ENCODE measurements at places on chromosomes 3 and 15.

DNA sequence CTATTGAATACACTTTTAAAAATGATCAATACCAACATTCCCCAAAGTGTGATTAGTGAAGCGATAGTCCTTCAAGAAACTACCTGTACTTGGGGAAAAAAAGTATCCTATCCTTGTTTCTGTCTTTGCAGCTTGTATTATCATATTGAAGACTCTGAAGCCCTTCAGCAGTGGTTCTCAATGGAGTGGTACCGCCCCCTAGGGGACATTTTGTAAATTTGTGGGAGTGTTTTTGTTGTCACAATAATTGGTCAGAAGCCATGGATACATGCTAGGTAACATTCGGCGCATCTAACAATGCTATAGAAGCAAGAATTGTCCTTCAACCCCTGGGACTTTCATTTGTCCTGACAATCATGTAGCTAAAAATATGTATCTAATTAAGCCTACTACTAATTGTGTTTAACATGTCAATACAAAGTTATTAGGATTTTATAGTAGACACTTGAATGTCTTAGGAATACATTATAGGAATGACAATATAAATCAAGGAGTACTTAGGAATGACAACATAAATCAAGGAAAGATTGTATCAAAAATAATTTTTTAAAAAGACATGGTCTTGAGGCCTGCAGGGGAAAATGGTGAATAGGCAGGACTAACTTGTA, 53.7 kb downstream of the NMD3 start:
- no peak overlapping the region for H3K27ac ChIP-seq
- H3K27me3 ChIP-seq: no peaks in the 10 kb centered on the region
- peak; percentile 57 for DNase-seq
- no peaks in the 10 kb centered on the region for H3K36me3 ChIP-seq

DNA sequence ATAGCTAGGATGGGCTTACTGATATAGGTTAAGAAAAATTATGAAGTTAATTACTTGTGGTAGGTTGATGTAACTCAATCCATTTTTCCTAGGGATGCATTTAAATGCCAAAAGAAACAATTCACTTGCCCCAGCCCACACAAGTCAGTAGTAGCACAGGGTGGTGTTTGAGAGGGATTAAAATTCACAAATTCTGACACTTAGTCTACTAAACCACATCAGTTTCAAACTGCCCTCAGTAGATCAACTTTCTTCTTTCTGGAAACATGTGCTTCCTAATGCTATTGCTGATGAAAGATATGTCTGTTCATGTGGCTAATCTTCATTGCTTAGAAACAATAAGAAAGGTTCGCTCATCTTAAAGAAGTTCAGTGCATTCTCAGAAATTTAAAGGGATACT, 160.6 kb downstream of the EPHA3 start:
- no peaks in the 10 kb centered on the region for H3K27me3 ChIP-seq
- no peak overlapping the region for H3K4me3 ChIP-seq
- H3K27ac ChIP-seq: no peak overlapping the region
- no peak for DNase-seq

DNA sequence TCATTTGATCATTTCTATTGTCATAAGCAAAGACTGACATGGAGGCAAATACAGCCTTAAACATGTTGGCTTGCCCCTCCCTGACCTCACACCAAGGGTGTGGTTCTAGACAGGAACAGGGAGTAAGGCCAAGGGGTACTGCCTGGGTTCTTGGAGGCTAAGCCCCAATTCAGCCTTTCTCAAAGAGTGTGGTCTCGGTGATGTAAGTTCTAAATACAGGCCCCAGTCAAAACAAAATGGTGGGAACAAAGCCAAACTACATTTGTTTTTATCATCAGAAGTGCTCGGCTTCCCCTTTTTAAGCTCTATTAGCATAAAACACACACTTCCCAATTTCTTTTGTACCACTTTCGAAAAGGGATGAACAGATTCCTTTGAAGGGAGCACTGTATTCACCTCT, 129.5 kb downstream of the ATP8B4 start:
- DNase-seq: no peak
- no peak overlapping the region for H3K27ac ChIP-seq
- no peaks in the 10 kb centered on the region for H3K36me3 ChIP-seq
- no peaks in the 10 kb centered on the region for H3K4me1 ChIP-seq
- no peaks in the 10 kb centered on the region for H3K27me3 ChIP-seq

- no peaks in the 10 kb centered on the region for H3K4me1 ChIP-seq
- no peak overlapping the region for H3K4me3 ChIP-seq
These were observed 8.9 kb upstream of the AADACL2 start for GRCh38 chr3:151724576-151725562.

- H3K4me3 ChIP-seq: no peak overlapping the region
- H3K27ac ChIP-seq: no peak overlapping the region
- H3K36me3 ChIP-seq: no peaks in the 10 kb centered on the region
- H3K4me1 ChIP-seq: no peaks in the 10 kb centered on the region
- no peak for DNase-seq
These were observed 326.0 kb upstream of the SGO1 start for GRCh38 chr3:20511863-20512505.

DNA sequence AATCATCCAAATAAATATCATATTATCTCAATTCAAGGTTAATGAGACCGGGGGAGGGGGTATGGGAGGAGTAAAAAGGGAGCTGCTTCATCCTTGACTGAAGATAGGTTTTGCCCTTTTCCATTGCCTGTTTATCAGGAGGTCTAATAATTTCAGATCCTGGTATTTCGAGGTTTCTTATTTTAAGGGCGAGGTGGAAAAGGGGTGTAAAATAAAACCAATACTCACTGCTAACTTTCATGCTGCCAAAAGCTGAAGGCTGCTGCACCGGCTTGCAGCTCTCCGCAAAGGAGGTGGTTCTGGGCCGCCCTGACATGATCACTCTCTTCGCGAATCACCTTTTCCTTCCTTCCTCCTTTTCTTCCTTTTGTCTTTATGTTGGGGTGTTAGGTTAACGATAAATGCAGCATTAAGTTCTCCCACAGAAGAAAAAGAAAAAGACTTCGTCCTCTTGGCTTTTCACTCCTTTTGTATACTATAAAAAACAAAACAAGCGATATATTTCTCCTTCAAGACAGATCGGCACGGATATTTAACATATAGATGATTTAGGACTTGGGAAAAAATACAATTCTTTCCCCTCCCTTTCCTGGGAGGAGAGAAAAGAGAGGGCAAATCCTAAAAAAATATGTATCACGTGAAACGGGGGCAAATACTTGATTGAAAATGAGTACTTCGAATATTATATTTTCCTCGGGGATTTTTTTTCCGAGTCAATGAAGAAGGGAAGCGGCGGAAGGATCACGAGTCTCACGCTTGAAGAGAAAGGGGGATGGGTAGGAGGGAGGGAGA, 932 bp downstream of the GSK3B start:
- H3K4me3 ChIP-seq: peak overlapping the region; percentile 92
- peak overlapping the region; percentile 91 for H3K27ac ChIP-seq
- peak; percentile 36 for DNase-seq
- peaks cover 8% of the 10 kb centered on the region for H3K36me3 ChIP-seq
